ENCODE measurements at places on chromosomes 7 and 10.
A peak's percentile ranks its signal among the peaks of the same experiment; 100 is the strongest.

DNA sequence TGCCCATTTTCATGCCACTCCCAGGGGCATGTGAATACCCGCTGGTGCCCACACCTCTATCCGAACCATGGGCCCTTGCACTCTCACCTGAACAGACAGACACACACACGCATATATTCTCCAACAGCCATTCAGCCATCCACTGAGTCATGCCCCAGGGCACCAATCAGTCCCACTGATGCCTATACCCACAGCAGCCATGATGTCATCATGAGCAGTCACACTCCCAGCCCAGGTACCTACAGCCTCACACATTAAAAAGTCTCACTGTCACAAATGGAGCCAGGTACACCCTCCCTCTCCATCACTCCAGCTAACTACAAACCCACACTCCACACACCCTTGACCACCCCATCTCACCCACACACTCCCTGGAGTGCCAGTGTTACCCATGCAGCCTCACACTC, 12.2 kb downstream of the VSIR start:
- no peak for DNase-seq

- no peak for DNase-seq
These were observed 145.0 kb downstream of the PARD3 start for GRCh38 chr10:34670081-34670480.

GRCh38 chr7:152383341-152384234, 52.2 kb downstream of the KMT2C start:
- DNase-seq: no peak

DNA sequence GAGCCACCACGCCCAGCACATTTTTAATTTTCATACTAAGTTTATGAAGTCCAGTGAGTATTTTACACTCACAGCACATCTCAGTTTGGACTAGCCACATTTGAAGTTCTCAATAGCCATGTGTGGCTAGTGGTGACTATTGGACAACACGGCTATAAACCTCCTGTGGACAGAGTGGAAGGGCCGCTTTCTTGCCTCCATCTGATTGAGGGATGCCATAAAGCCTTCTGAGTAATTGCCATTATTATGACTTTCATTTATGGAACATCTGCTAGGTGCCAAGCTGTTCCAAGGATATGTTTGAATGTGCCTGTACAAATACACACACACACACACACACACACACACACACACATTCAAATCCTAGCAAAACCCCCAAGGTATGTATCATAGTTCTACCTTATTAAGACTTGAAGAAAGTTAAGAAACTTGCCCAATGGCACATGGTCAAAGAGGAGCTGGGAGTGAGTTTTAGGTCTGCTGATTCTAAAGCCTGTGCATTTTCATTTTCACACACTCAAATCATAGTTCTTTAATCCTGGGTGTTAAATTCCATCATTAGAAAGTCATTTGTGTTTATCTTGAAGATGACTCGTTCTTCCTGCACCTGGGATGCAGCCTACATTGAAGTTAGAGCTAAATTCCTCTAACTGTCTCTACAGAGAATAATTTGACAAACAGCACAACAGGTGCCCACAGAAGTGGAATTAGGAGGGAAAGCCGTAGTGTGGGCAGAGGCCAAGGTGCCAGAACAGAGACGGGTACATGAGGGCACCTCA, 143.3 kb downstream of the PKD1L1 start:
- no peak for DNase-seq

- DNase-seq: no peak
These were observed 26.5 kb downstream of the NDUFB2 start for GRCh38 chr7:140723006-140723405.

DNA sequence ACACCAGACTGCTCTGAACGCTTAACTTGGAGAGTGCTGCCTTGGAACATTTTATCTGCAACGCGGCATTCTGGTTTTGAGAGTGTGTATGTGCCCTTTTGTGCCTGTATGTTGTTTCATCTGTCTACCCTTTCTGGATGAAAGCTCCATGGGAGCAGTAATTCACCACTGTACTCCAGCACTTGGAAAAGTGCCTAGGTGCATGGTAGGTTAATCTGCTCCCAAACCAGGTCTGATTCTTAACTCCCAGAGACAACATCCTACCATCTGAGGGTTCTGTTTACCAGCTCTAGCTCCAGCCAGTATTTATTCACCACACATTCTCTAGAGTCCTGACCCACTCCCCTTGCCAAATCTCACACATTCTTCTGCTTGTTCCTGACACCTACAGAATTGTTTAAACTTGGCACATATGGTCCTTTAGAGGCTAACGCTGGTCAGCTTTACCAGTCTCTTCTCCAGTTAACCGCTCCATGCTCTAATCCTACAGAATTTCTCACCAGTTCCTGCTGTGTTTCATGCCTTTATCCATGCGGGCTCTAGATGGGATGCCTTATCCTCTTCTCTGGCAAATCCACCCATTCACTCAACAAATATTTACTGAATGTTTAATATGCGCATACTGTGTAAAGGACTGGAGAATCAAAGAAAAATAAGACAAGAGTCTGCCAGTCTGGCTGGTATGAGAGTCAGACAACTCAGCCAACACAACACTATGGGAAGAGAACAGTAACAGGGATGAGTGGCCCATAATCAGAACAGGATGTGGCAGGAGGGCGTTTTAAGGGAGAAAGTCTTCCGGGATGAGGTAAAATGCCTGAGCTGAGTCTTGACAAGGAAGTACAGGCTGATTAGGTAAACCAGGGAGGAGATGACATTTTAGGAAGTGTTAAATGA, 46.3 kb downstream of the MTPN start:
- no peak for DNase-seq

DNA sequence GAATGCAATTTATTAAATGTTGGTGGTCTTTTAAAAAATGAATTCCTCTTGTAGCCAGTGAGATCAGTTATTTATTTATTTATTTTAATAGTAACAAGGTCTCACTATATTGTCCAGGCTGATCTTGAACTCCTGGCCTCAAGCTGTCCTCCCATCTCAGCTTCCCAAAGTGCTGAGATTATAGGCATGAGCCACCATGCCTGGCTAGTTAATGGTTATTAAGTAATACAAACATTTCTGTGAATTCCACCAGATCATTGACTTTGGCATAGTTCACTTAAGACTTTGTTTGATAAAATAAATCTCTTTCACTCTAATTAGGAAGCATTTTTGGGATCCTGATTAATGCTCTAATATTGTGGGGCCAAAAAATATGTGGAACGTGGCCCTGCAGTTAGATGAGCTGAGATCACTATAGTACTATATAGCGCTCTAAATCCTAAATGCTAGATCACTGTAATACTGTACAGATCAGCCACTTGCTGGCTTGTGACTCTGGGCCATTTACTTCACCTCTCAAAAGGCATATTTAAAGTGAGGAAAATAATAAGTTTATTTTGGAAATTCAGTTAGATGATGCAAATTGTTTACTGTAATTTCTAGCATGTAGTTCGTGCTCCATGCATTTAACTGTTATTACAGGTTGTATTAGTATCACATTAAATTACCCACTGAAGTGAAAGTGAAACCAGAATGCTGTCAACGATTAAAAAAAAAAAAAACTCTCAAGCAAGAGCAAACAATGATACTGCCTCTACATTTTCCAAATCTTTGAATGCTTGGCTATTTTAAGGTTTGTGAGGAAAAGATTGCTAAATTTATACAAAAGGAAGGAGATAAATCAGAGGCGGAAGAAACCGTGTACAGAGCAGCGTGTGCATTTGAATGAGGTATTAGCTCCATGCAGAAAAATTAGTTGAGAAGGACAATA, 15.9 kb upstream of the FAS start:
- DNase-seq: no peak

GRCh38 chr10:97542169-97543024, 30.2 kb upstream of the ANKRD2 start:
- DNase-seq: peak; percentile 28

- DNase-seq: no peak
These were observed 316.0 kb downstream of the AGMO start for GRCh38 chr7:15245831-15246230.

- DNase-seq: no peak
These were observed 119.1 kb downstream of the TSPAN12 start for GRCh38 chr7:120738816-120739215.

GRCh38 chr10:25556457-25556856, 377.6 kb upstream of the MYO3A start:
- DNase-seq: no peak

GRCh38 chr7:18619311-18619710, 123.8 kb downstream of the HDAC9 start:
- no peak for DNase-seq

DNA sequence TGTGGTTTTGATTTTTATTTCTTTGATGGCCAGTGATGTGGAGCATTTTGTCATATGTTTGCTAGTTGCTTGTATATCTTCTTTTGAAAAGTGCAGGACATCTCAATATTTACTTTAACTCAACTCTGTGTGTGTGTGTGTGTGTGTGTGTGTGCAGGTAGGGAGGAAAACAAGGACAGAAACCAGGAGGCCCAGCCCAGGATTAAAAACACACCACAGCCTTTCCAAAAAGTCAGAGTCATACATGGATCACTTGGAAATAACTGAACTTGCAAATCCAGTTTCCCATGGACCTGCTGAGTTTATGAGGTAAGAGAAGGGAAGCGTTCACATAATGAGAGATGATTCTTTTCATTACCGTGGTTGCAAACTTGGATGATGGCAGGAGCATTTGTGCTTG, 189.9 kb upstream of the LYZL1 start:
- DNase-seq: no peak

DNA sequence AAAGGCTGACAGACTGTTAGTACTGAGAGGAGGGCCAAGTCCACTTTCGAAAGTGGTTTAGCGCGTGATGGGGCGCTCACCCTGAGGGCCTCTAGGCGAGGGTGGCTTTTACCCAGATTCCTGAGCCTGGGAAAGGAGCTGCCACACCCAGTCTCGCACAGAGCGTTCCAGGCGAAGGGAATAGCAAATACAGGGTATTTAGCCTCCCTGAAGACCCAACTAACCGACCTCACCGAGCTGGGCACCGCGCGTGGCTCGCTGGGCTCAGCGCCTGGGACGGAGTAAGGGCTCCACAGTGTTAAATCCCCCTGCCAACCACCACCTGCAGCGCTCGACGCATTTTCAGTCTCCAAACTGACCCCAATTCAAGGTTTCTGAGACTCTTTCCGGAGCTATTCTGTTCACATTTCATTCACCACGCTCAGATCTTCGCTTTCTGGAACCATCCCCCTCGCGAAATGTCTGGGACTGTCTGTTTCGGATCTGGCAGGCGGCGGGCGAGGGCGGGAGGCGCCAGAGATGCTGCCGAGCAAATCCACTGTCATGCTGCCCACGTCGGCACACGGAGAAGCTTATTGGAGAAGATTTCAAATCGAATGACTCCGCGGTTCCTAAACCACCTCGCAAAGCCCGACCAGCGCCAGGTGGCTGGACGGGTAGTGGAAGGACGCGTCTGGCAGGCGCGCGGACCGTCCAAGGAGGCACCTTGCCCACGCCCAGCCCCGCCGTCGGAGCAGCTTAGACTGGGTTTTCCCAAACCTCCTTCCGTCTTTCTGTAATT, 1.4 kb upstream of the OSBPL3 start:
- DNase-seq: no peak

- DNase-seq: no peak
These were observed 29.2 kb downstream of the DLD start for GRCh38 chr7:107920048-107920772.

DNA sequence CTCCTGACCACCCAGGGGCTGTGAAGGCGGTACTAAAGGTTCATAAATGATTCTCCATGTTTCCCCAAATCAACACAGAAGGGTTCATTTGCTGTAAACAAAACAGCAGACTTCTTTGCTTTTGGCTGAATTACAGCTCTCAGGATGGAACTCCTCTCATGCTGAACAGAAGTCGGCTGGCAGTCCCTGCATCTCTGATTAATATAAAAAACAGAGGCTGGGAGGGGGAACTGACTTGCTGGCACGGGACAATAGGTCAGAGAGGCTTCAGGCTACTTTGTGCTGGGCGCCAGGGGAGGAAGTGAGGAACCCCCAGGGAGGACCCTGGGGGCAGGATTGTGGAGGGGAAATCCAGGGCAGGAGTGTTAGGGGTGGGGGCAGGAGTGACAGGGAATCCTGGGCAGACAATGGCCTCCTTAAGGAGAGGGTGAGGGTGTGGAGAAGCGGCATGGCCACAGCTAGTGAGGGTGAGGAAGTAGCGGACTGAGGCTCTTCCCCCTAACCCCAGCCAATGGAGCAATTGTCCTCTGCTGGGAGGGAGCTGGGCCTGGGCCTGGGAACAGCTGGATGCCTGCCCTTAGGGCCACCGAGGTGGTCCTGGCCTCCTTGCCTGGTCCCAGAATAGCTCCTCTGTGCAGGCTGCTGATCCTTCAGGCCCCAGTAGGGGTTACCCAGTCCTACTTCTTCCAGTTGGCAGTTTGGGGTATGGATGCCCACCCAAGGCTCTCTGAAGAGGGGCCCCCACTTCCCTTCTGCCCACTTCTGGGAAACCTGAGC, 9.2 kb upstream of the SFRP5 start:
- no peak for DNase-seq

- DNase-seq: no peak
These were observed 462.8 kb downstream of the ATRNL1 start for GRCh38 chr10:115555887-115556402.

GRCh38 chr7:35817181-35817580, 16.3 kb downstream of the SEPTIN7 start:
- DNase-seq: no peak

GRCh38 chr7:77727936-77728701, 31.9 kb downstream of the RSBN1L start:
- peak; percentile 15 for DNase-seq
